Suppressor macrophage (primary cell): ENCODE measurements at places on chromosomes 6 and 20.

DNA sequence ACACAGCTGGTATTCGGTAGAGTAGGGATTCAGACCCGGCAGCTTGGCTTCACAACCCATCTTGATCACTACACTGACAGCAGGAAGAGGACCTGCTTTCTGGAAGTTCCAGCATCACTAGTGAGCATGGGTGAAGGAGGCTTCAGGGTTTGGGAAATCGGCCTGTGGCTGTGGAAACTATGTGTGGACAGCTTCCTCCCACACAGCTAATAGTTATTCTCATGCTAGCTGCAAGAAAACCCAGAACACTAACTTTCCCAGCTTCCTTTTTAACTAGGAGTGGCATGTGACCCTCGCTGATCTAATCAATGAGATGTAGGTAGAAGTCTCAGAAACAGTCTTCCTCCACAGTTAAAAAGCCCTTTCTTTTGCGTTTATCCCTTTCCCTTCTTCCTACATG, 36.3 kb upstream of the SIRPA start:
- DNase-seq, result peak; percentile 91

GRCh38 chr20:44776980-44777379, 31.3 kb downstream of the KCNK15 start:
- DNase-seq, result peak; percentile 13

DNA sequence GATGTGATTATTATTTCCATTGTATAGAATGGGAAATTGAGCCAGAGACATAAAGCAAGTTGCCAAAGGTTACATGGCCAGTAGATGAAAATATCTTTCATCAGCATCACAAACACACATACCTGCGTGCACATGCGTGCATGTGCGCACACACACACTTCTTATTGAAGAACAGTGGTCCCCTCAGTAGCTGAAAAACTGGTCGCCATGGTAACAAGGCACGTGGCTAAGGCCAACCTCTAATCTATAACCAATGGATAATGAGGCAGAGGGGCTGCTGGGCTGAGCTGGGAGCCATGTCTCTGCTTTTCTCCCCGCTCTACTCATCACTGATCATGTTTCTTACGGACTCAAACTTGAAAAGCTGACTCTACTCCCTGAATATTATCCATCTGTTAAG, 60.3 kb downstream of the NRSN1 start:
- DNase-seq, result no peak

- no peak for DNase-seq
These were observed 44.7 kb downstream of the RREB1 start for GRCh38 chr6:7152462-7152861.

- DNase-seq, result peak; percentile 84
These were observed 28.1 kb downstream of the PDYN start for GRCh38 chr20:1965520-1966351.

DNA sequence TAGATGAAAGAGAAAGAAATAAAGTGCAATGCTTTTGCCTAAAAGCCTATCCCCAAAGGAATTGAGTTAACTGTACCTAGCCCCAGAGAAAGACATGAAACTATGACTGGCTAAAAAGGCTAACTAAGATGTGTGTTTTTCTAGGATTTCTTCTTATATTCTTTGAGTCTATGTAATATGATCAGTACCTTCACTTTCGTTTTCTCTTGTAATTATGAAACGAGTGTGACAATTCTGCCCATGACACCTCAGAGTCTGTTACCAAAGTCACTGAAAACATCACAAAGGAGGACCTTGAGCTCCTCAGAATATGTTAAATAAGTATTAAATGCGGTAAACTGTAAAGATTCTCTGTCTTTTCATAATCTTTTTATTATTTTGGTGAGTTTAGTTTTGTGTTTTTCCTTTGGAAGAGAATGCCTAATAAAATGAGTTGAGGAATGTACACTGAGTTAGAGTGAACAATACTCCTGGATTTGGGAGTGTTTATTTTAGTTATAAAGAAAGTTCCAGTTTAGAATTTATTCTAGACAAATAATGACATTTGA, 141.3 kb downstream of the FUT9 start:
- DNase-seq, result no peak

GRCh38 chr6:37011656-37012378, 6.4 kb downstream of the FGD2 start:
- DNase-seq, result peak; percentile 36
